Cardiac muscle cell (in vitro differentiated cells and primary cell): ENCODE measurements at places on chromosomes 7 and 10. TPM values are rescaled to one million over a fixed set of nuclear protein-coding genes. Genes with fewer than 3 reads are reported as not detected.

GRCh38 chr10:15897287-15897686 lies 37.0 kb upstream of the MINDY3 start:
- DNase-seq = peak; percentile 30

MMD2 gene
- not detected in 2 replicates for polyA plus RNA-seq

PVRIG gene
- 0.67 and 2.3 TPM in 2 replicates for polyA plus RNA-seq

GRCh38 chr7:134827889-134828288 lies 48.5 kb downstream of the CALD1 start:
- peak; percentile 94 for DNase-seq

SLC39A12 gene
- 0.29 TPM in 1 of 2 replicates, not detected in the other for polyA plus RNA-seq

- DNase-seq = no peak
These were observed 13.5 kb upstream of the TM9SF3 start for GRCh38 chr10:96600337-96600736.

DNA sequence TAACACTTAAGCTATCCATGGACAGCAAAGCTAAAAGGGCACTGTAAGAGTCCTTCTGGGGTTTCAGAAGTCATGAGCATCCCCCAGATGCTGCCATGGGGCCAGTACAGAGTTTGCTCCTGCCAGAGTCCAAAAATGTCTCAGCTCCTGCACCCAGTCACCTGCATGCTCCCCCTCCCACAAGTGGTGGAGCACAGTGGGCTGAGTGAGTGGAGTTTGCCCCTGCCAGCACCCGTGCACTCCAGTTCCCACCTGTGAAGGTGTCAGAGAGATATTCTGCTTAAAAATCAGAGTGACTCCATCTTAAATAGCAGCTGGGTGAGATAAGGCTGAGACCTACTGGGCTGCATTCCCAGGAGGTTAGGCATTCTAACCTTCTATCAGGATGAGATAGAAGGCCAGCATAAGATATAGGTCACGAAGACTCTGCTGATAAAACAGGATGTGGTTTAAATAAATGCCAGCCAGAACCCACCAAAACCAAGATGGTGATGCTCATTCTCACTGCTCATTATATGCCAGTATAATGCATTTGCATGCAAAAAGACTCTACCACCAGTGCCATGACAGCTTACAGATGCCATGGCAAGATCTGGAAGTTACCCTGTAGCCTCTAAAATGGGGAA lies 140.1 kb upstream of the ZNF92 start:
- DNase-seq = no peak

- no peak for DNase-seq
These were observed 278.8 kb upstream of the PPP2R2D start for GRCh38 chr10:131621784-131622624.

DNA sequence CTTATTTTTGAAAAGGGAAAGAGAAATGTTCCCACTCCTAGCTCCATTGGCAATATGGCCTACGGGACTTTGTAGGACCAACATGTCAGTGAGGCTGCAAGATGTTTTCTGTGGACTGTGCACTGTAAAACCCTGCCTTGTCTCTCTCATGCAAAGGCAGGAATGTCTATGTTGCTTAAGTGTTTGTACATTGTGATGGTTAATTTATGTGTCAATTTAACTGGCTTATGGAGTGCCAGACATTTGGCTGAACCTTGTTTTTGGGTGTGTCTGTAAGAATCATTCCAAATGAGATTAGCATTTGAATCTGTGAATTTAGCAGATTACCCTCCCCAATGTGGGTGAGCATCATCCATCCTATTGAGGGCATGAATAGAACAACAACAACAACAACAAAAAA lies 4.1 kb upstream of the PCLO start:
- DNase-seq = no peak

CARD11 gene
- not detected in 2 replicates for polyA plus RNA-seq

- no peak for DNase-seq
These were observed 14.2 kb downstream of the ENTPD1 start for GRCh38 chr10:95770084-95770720.

GRCh38 chr10:131746241-131746711 lies 154.5 kb upstream of the PPP2R2D start:
- DNase-seq = no peak

- DNase-seq = no peak
These were observed 516.7 kb downstream of the NEBL start for GRCh38 chr10:20380401-20380800.

DNA sequence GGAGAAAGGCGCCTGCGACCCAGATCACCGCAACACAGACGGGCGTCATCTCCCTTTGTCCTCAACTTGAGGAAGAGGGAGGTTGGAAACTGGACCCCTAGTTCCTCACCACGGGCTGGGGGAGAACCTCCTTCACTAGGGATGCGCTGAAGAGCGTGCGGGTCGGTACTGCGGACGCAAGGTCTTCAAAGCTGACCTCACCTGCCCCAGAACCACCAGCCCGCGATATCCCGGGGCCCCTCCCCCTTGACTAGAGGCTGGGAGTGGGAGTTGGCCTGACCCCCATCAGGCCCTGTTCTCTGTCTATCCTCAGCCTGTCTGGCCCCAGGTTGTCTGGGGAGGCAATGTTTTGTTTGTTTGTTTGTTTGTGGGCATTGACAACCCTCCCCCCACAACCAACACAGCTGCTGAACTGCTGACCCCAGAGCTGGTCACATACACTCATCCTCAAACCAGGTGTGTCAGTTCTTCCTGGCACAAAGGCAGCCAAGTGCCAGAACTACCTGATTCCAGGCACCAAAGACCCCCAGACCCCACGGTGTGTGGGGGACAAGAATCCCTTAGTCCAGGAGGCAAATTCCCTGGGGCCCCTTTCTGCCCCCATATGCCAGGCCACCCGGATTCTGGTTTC lies 2.9 kb downstream of the NPM3 start:
- no peak for DNase-seq

ADAM22 gene
- polyA plus RNA-seq = 1.1 and 3.5 TPM in 2 replicates

GRCh38 chr10:1536341-1536740 lies 201.0 kb downstream of the ADARB2 start:
- no peak for DNase-seq

GRCh38 chr7:44385434-44386138 lies 60.2 kb upstream of the CAMK2B start:
- no peak for DNase-seq

- no peak for DNase-seq
These were observed 62.5 kb downstream of the BPGM start for GRCh38 chr7:134709197-134709596.

PAX4 gene
- polyA plus RNA-seq = not detected in 2 replicates

GRCh38 chr7:73758581-73759138 lies 11.4 kb downstream of the CLDN3 start:
- DNase-seq = no peak

SEMA3A gene
- 33.5 and 34.1 TPM in 2 replicates for polyA plus RNA-seq

VWA2 gene
- polyA plus RNA-seq = not detected in 2 replicates

CRYGN gene
- 0.46 and 0.77 TPM in 2 replicates for polyA plus RNA-seq

- no peak for DNase-seq
These were observed 17.6 kb downstream of the CPED1 start for GRCh38 chr7:121005996-121006584.

DNA sequence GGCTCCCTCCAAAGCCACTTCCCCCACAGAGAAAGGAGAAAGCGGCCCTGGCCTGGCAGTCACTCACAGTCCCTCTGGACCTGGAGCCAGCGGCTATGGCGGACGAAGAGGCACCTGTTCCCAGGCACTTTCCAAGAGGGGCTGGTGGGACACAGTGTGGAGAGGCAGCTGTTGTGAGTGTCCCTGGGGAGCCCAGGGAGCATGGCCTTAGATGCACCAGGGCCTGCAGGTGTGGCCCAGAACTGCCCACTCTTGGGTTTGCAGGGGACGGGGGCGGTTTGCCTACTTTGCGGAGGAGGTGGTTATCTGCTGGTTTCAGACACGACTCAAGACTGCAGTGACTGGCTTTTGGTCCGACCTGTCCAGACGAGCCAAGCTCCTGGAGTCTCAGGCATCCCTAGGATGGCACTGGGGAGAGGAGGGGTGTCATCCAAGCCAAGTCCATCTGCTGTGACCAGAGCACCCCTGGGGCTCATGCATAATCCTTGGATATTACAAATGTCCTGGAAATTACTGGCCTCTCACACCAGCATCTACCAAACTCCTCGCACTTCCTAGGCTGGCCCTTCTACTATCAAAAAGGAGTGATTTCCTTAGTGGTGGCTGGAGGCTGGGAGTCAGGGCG lies 18.4 kb downstream of the CTBP2 start:
- no peak for DNase-seq
